NCI-H187 treated with DMSO at 0.1 percent for 48 hours (cell line): ENCODE measurements at places on chromosomes 2 and 18.

- no peak for DNase-seq
Measured at GRCh38 chr18:2444201-2444875, 127.0 kb downstream of the METTL4 start.

DNA sequence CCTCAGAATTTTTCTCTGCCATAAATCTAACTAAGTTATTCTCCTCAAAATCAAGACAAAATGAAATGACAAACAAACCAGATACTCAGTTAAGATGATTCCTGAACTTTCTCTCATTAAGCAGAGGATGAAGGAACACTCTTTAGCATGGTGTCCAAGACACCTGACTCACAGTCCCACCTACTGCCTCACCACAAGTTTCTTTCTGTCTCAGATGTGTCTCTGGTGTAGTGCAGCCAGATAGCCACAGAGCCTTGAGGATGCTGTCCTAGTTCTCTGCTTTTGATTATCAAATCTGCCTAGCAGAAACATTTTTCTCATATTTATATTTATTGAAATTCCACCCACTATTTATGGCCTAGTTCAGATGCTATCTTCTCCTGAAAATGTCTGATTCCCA lies 103.6 kb upstream of the TMEM200C start:
- DNase-seq = no peak

DNA sequence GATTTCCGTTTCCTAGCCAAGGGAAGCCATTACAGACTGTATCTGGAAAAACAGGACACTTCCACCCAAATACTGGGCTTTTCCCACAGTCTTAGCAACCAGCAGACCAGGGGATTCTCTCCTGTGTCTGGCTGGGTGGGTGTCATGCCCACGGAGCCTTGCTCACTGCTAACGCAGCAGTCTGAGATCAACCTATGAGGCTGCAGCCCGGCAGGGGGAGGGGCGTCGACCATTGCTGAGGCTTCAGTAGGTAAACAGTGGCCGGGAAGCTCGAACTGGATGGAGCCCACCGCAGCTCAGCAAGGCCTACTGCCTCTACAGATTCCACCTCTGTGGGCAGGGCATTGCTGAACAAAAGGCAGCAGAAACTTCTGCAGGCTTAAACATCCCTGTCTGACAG lies 131.1 kb downstream of the KIAA1328 start:
- no peak for DNase-seq

DNA sequence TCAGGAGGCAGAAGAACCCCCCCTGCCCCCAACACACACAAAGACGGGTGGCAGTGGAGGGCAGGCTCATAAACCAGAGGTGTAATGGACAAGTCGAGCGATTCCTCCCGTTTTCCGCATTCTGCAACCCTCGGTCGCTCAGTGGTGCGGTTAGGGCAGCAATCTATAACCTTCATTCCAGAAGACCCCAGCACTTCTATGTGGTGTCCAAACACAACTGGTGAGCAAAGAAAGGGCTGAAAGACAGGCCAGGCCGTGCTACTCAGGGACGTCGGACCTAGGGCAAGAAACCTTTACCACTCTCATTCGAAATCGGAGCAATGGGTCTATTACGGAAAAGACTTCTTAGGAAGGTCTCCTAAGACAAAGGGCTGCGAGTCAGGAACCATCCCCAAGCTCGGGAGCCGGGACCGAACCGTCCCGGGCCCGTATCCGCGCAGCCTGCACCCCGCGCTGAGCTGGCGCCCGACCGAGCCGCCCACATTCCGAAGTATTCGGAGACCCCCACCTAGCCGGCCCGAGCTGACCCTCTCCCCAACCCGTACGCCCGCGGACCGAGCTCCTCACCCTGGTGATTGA lies 568 bp downstream of the ARL5A start:
- DNase-seq = no peak

DNA sequence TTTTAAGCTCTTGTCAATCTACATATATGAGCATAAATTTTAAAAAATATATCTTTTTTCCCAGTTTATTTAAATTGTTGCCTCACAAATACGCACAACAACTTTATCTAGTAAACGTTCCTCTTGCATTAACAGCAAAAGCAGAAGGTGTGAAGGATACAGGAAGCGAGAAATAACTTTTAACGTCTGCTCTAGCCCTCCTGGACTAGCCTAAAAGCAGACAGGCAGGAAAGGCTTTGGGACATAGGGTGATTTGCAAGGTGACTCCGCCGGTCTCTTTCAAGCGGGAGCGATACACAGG lies 434 bp upstream of the DUSP19 start:
- no peak for DNase-seq

DNA sequence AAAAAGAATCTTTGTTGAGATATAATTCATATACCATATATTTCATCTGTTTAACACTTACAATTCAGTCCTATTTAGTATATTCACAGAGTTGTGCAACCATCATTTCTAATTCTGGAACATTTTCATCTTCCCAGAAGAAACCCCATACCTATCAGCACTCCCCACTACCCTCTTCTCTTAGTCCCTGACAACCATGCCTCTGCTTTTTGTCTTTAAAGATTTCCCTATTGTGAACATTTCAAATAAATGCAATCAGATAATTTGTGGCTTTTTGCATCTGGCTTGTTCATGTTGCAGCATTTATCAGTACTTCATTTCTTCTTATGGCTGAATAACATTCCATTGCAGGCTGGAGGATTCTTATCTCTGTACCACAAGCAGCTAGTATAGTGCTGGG lies 305.9 kb upstream of the MEX3C start:
- DNase-seq = no peak

DNA sequence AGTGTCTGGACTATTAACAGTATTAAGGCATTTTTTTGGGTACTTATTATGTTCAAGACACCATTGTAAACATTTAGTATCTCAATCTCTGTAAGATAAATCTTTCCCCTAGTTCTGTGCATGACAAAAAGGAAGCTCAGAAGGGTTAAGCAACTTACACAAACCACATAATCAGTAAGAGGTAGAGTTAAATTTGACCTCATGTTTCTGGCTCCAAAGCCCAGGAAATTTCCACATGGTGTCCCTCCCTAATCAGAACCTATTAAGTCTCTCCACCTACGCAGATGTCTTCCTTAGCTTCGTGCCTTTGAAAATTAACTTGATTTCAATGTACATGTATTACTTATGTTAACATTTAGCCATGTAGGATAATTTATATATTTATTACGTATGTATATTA lies 2.0 kb downstream of the MFSD6 start:
- DNase-seq = no peak

- DNase-seq = no peak
Measured at GRCh38 chr2:13121096-13121495, 404.4 kb downstream of the TRIB2 start.

- DNase-seq = no peak
Measured at GRCh38 chr2:223724861-223725260, 112.5 kb downstream of the AP1S3 start.

GRCh38 chr2:14907014-14907612 lies 274.6 kb downstream of the LRATD1 start:
- DNase-seq = no peak
